MM.1S (cell line): ENCODE measurements at places on chromosomes 6 and 20.

- DNase-seq = no peak
These were observed 20.8 kb downstream of the RRBP1 start for GRCh38 chr20:17661121-17661744.

DNA sequence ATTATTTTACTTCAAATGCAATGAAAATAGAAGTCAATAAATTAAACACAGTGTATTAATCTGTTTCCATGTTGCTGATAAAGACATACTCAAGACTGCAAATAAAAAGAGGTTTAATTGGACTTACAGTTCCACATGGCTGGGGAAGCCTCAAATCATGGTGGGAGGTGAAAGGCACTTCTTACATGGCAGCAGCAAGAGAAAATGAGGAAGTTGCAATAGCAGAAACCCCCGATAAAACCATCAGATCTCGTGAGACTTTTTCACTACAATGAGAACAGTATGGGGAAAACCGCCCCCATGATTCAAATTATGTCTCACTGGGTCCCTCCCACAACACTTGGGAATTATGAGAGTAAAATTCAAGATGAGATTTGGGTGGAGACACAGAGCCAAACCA lies 82.2 kb downstream of the GPR63 start:
- no peak for DNase-seq

DNA sequence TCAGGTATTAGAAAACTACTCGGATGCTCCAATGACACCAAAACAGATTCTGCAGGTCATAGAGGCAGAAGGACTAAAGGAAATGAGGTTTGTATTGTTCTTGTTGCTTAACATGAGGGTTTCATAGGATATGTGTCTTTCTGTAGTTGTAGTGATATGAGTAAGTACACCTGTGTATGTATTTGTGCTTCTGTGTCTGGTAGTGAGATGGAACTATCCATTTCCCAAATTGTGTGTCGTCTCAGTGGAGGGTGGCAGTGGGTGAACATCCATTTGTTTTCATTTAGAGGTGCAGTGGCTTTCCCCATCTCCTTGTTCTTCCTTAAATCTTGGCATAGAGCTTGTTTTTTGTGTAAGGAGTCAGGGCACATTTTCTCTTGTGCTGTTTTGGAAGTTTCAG lies 8.2 kb downstream of the ASXL1 start:
- DNase-seq = no peak

GRCh38 chr6:65761890-65762289 lies 54.9 kb upstream of the EYS start:
- no peak for DNase-seq

- peak; percentile 27 for DNase-seq
These were observed 35.6 kb downstream of the ADGRF4 start for GRCh38 chr6:47733879-47734558.

GRCh38 chr6:73969971-73970970 lies 274.3 kb downstream of the CD109 start:
- DNase-seq = peak; percentile 28

DNA sequence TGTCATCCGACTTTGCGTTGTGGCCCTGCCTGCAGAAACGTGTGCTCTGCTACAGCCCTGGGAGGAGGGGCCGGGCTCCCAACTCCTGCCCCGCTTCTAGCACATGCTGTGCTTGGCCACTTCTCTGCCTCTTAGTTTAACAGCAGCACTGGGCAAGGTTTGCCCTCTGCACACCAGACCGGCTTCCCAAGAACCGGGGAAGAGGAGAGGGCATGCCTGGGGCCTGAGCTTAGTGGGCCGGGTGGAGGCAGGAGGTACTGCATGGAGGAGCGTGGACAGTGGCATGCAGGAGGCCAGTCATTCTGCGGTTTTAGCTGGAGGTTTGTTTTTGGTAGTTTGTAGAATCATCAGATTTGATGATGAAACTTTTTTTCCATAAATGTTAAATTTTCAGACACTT lies 45.5 kb downstream of the CEP43 start:
- no peak for DNase-seq

GRCh38 chr20:17457588-17458190 lies 73.5 kb downstream of the BFSP1 start:
- no peak for DNase-seq

GRCh38 chr6:101722991-101723579 lies 329.6 kb downstream of the GRIK2 start:
- no peak for DNase-seq

GRCh38 chr6:151390851-151391470 lies 398 bp downstream of the ZBTB2 start:
- DNase-seq = peak; percentile 55

DNA sequence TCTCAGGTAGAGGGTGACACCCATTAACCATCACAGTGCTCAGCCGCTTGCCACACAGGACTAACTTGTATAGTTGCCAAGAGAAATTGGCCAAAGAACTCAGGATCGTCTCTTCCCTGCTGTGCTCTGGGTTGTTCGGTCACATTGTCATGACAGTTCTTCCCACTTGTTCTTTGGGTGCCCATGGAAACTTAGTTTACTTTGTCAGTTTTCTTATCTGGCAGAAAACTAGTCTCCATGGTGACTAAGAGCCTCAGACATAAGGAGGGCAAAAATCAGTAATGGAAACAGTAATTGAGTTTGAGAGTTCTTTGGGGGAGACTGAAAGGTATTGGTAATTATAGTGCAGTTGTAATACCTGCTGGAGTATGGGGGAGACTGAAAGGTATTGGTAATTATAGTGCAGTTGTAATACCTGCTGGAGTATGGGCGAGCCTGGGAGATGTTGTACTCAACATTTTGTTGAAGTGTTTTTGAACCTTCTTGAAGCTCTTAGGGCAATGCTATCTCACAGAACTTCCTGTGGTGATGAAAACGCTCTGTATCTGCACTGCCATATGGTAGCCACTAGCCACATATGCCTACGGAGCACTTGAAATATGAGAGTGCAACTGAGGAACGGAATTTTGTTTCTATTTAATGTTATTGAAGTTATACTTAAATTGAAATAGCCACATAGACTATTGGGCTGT lies 95.2 kb upstream of the HDGFL1 start:
- no peak for DNase-seq

GRCh38 chr20:24185791-24186190 lies 197.2 kb upstream of the GGTLC1 start:
- DNase-seq = no peak

GRCh38 chr6:52183131-52183713 lies 3.0 kb upstream of the IL17A start:
- no peak for DNase-seq

- no peak for DNase-seq
These were observed 126.4 kb downstream of the CCDC170 start for GRCh38 chr6:151620179-151620578.

DNA sequence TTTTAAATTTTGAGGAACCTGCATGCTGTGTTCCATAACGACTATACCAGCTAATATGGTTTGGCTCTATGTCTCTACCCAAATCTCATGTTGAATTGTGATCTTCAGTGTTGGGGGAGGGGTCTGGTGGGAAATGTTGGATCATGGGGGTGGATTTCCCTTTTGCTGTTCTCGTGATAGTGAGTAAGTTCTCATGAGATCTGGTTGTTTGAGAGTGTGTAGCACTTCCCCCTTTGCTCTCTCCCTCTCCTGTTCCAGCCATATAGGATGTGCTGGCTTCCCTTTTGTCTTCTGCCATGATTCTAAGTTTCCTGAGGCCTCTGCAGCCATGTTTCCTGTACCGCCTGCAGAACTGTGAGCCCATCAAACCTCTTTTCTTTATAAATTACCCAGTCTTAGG lies 61.8 kb upstream of the NEDD9 start:
- DNase-seq = no peak

- DNase-seq = peak; percentile 29
These were observed 23.8 kb downstream of the SMLR1 start for GRCh38 chr6:130851026-130851425.

DNA sequence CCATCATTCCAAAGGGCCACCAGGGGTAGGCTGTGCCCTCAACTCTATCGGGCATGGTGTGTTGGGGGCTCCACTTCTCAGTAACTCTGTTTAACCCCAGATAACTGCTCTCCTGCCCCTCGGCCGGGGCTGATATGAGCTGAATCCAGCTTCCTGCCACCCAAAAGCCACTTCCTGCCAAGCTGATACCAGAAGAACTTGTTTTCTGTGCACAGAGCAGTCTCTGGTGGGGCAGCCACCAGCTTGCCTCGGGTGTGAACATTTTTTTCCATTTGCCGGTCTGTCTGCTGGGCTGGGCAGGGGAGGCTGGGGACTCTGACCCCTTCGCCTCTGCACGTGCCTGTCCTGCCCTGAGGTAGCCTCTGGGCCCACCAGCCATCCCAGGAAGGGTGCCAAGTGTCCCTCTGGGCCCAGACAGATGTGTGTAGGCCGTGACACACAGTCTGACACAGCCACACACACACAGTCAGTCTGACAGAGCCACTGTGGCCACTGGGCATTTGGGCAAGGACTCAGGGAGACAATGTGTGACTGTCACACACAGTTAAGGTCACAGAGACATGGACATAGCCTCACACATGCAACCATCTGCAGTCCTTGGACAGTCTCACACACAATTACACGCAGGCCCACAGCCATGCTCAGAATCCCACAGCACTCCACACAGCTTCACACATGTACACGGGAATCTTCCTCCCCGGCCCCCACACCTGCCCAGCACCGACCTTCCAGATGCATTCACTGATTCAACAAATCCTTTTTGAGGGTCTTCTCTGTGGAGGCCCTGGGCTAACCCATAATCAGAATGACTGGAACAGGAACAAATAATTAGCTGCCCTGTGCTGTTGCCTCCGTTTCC lies 45.1 kb downstream of the NOL4L start:
- DNase-seq = peak; percentile 59

DNA sequence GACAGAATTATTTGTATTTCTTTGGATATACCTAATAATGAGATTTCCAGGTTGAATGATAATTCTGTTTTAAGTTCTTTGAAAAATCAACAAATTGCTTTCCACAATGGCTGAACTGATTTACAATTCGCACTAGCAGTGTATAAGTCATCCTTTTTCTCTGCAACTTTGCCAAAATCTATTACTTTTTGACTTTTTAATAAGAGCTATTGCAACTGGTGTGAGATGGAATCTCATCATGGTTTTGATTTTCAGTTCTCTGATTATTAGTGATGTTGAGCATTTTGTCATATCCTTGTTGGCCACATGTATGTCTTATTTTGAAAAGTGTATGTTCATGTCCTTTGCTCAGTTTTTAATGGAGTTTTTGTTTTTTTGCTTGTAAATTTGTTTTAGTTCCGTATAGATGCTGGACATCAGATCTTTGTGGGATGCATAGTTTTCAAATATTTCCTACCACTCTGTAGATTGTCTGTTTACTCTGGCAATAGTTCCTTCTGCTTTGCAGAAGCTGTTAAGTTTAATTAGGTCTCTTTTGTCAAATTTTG lies 409.8 kb upstream of the CITED2 start:
- no peak for DNase-seq

DNA sequence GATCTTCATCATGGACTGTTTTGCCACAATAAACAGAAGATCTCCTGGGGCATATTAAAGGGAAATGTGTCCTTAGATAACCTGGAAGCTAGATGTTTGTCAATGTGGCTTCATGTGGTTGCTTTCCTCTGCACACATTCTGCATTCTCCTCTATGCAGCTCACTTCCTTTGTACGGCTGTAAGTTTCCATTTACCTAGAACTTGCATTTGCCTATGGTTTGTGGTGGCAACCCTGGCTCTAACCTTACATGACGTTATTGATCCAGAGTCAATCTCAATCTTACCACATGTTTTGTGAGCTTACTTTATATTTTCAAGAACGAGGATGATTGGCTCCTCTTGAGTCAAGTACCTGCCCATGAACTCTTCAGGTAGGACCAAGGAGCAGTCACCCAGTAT lies 863.1 kb downstream of the MAFB start:
- no peak for DNase-seq

DNA sequence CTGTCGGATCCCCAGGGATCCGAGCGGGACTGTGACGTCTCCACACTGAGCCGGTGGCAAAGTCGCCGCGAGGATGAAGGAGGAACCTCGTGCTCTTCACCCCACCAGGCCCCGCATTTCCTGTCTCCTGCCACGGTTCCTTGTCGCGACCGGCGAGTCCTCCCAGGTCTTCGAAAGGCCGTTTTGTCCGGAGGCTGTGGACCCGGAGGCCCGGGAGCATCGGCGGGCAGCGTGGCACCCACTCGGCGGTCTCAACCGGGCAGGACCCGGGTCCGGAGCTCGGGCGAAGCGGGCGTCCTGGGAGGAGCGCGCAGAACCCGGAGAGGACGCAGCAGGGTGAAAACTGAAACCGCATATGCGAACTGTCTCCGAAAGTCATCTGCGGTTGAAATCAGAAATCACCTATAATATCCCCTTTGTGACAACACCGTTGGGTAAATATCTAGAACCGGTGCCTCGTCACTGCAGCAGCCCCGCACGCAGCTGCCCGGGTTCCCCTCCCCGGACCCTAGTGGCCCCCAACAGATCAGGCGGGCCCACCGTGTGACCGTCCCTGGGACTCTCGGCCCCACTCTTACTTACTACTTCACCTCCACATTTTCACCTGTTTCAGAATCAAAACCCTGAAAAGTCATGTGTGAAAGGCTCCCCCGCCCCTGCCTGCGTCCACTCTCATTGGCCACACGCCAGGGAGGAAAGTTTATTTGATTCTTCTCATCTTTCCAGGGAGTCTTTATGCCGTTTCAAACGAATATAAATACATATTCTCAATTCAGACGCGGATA lies 3.1 kb upstream of the ULBP2 start:
- peak; percentile 61 for DNase-seq
